Activated CD8-positive, alpha-beta memory T cell treated with anti-CD3 and anti-CD28 coated beads for 24 hours (primary cell): ENCODE measurements at places on chromosomes 7 and 10.

GRCh38 chr10:12428447-12429135 is 79.2 kb downstream of the CAMK1D start:
- no peak for DNase-seq

DNA sequence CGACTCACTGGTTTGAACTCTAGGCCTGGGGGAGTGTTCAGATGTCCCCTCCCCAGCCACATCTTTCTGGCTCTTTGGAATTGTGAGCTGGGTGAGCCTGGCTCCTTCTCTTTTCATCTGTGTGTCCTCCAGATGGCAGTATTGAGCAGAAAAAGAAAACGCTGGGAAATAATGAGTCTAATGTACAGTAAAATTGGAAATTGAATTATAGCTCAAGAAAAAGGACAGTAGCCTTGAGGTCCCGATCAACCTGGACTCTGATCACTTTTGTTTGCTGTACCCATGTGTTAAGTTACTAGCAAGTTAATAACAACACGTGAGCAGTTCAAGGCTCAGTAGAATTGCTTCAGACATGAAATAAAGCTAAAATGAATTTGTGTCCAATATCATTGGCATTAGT is 77.9 kb downstream of the SNX10 start:
- DNase-seq: no peak

DNA sequence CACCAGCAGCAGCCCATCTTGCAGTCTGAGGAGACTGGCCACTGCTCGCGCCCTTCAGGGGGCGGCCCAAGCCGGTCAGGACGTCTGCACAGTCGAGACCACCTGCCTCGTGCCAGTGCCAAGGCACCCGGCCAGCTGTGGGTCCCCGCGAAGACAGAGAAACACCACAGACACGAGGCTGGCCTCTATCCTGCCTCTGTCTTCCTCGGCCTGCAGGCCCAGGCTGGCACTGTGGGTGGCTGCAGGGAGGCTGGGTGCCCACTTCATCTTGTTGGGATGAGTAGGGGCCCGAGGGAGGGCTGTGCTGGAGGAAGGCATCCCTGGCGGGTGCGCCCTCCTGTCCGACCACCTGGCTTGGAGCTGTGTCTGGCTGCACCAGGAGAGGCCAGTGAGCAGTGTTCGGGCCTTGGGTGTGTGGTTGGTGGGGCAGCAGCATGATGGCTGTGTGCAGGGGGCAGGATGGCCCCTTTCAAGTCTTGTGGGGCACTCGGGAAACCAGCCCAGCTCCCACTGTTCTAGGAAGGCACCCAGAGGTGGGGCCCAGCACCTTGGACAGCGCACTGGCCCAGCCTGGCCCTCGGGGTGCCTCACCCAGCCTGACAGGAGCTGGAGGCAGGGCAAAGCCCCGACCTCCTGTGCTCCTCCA is 7.3 kb downstream of the DPYSL4 start:
- DNase-seq: no peak

DNA sequence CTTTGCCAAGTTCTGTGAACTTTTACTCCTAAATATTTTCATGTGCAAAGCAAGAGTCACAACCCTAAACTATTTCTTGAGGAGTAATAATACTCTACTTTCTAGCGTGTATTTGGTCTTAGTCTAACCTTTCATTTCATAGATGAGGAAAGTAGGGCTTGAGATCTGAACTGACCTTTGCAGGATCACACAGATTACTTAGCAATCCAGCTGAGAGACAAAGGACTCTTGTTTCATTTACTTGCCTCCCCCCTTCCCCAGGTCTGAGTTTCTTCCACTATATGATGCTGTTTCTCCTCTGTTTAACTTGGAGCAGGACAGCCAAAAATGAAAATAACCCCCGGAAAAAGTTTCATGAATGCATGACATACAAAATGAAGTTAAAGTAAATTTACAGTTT is 75.3 kb upstream of the PTN start:
- DNase-seq: no peak

DNA sequence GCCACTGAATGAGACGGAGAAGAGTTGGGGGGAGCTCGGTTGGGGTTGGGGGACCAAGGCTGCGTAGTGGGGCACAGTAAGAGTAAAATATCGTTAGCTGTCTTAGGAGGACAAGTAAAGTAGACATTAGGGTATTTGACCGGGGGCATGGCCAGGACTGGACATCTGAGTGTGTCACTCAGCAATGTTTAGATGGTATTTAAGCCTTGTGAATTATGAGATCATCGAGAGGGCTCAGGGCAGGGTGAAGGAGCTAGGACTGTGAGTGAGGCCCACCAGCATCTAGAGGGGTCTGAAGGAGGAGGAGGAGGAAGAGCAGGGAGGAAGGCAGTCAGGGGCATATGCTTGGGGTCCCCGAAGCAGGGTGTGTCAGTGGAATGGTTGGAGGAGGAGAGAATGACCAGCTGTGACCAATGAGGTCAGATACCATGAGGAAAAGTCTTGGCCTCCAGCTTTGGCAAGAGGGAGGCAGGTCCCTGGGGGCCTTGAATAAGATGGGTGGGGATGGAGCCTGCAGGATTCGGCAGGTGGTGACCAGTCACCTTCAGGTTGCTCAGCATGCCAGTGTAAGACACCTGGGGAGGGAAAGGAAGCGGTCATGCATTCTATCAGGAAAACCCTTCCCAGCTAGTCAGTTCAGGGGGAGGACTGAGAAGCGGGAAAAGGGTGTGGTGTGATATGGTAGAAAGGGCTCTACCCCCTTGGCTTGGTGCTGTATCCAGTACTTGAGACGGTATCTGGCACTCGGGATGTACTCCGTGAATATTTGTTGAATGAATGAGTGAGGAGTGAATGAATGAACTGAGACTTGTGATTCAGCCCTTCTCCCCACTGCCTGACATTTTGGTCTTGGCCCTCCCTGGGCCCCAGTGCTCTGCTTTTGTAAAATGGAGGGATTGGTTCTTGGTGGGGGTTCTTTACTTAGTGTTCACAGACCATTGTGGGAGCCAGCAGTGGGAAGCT is 34.8 kb upstream of the SH2D4B start:
- DNase-seq: no peak

DNA sequence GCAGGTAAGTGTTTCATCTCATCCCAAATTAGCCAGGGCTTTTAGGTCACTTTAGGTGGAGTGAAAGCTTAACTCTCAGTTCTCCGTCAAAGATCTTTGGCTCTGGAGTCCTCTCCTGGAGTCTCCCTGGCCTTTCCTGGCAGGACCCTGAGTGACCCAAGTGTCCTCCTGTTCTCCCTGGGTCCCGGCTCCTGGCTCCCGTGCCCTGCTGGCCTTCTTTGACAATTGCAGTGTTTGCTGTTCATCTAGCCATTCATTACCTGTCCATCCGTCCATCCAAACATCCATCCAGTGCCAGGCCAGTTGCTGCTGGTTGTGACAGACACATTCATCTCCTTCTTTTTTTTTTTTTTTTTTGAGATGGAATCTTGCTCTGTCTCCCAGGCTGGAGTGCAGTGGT is 6.2 kb upstream of the TPST1 start:
- no peak for DNase-seq

GRCh38 chr7:129376076-129376777 is 58.0 kb upstream of the STRIP2 start:
- DNase-seq: no peak

GRCh38 chr7:31464601-31465000 is 49.3 kb upstream of the ITPRID1 start:
- DNase-seq: no peak

DNA sequence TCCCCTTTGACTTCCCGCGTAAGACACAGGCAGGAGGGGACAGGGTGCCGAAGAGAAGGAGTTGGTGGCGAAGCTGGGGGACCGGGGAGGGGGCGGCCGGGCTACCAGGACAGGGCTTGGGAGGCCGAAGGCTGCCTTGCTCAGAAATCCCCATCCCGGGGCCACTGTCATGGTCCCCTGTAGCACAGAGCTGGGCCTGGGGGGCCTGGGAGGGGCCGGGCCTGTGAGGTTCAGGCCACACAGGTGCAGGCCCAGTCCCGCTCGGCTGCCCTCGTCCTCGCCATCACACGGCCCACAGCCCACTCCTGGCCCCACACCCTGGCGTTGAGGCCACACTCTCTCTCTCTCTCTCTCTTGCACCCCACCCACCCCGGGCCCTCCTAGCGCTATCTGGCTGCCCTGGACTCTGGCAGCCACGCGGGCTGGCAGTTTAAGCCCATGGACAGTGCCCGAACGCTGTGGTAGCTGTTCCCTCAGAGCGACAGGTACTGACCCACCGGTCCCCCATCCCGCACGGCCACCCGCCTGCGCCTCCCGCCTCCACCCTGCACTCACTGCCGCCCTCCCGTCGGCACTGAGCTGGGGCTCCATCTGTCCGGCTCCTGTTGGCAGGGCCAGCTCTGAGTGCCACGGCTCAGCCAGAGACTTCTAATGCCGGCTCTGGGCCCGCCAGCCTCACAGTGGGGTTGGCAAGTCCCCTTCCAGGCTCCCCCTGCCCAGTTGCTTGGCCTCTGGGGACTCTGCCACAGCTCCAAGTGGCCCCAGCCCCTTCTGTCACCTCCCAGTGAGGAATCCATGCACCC is 28.0 kb downstream of the TTYH3 start:
- DNase-seq: no peak

- peak; percentile 62 for DNase-seq
Observed at GRCh38 chr7:120805636-120806388, 52.1 kb downstream of the TSPAN12 start.

DNA sequence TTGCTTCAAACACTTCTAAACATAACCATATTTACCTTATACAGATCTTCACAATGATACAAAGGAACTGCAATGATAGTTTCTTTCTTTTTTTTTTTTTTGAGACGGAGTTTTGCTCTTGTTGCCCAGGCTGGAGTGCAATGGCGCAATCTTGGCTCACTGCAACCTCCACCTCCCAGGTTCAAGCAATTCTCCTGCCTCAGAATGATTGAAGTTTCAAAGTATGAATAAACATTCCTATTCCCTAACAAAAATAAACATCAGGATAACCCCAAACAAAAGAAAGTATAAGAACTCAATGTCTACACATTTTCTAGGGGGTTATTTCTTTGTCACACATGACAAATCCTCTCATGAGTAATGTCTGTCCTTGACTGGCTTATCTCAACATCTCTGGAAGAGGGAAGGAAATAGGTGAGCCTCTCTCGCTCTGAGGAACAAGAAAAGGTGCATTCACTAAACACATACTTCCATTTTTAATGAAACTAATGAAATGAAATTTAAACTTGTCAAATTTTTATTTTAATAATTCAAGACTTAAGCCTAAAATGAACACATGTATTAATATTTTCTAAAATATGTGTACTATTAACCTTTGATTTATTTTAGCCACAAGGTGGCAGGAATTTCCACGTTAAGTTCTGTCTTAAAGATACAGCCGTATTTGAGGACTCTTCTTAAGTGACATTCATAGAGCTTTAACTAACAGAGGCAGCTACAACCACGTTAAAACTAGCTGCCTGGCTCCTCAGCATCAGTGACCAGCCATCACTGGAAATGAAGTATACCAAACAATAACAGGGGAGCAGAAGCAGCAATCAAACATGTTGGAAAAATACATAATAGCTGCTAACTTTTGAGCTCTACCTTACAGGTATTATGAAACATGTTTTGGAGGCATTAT is 58.3 kb downstream of the MALSU1 start:
- DNase-seq: no peak

- DNase-seq: no peak
Observed at GRCh38 chr7:80581486-80582260, 56.8 kb upstream of the CD36 start.

- DNase-seq: no peak
Observed at GRCh38 chr7:2202901-2203765, 29.6 kb downstream of the MAD1L1 start.

GRCh38 chr7:1087952-1088920 is at the start of gene GPER1:
GPER1 (plus strand) TSS chr7:1088113; CDS start chr7:1091729, 3,616 bp downstream.
- DNase-seq: no peak

- DNase-seq: no peak
Observed at GRCh38 chr7:158672975-158673374, 31.6 kb downstream of the NCAPG2 start.

DNA sequence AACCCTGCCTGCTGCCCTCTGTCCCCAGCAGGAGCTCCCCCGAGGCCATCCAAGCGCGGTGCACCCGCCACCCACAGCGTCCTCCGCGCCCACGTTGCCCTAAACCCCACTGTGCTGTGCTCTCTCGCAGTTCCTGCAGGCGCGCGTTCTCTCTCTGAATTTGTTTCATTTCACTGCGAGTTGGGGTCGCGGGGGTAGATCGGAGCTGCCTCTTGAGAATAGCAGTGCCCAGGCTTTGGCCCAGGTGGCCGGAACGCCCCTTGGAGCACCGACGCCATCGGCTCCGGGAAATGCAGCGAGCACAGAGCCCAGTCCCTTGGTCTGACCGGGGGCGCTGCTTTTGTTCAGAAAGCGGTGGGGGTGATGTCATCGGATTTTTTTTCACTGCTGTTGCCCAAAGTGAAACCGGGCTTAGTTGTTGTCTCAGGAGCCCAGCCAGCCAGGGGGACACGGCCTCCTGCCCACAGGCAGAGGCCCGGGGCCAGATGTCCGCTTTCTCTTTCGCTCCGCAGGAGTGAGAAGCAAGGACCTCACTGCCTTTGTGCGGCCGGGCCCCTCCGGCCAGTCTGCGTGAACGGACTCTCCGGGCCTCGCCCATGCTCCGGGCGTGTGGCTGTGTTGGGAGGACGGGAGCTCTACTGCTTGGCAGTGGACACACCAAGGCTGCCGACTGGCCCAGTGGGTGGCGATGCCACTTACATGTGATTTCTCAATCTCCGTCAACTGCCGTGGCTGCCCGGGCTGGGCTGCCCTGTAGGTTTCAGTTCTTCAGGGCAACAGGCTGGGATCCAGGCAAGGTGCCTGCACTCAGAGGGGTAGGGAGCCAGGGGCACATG is 43.1 kb downstream of the FOXK1 start:
- DNase-seq: peak; percentile 80
